ENCODE measurements at places on chromosomes 2 and 18.

DNA sequence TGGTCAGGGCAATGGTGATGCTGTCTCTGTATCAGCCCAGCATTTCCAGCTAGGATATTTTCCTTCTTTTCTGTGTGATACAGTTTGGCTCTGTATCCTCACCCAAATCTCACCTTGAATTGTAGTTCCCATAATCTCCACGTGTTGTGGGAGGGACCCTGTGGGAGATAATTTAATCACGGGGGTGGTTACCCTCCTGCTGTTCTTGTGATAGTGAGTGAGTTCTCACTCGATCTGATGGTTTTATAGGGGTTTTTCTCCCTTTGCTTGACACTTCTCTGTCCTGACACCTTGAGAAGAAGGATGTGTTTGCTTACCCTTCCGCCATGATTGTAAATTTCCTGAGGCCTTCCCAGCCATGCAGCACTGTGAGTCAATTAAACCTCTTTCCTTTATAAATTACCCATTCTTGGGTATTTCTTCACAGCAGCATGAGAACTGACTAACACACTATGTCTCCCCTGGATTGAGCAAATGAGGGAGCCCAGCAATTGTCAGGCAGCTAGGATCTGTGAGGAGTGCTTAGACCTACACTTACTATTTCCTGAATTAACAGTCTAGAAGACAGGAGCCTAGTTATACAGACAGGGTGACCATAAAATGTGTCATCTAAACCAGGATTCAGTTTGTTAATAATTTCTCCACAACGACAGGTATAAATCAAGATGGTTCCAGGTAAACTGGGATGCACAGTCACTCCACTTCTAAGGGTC lies 6.0 kb downstream of the SCN2A start:
- no peak for DNase-seq

DNA sequence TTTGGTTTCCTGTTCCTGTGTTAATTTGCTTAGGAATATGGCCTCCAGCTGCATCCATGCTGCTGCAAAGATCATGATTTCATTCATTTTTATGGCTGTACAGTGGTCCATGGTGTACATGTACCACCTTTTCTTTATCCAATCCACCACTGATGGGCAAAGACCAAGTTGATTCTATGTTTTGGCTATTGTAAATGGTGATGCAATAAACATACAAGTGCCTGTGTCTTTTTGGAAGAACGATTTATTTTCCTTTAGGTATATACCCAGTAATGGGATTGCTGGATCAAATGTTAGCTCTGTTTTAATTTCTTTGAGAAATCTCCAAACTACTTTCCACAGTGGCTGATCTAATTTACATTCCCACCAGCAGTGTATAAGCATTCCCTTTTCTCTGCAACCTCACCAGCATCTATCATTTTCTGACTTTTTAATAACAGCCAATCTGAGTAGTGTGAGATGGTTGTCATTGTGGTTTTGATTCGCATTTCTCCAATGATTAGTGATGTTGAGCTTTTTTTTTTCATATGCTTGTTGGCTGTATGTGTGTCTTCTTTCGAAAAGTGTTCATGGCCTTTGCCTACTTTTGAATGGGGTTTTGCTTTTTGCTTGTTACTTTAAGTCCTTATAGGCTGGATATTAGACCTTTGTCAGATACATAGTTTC lies 19.4 kb downstream of the EXOC6B start:
- no peak for DNase-seq

DNA sequence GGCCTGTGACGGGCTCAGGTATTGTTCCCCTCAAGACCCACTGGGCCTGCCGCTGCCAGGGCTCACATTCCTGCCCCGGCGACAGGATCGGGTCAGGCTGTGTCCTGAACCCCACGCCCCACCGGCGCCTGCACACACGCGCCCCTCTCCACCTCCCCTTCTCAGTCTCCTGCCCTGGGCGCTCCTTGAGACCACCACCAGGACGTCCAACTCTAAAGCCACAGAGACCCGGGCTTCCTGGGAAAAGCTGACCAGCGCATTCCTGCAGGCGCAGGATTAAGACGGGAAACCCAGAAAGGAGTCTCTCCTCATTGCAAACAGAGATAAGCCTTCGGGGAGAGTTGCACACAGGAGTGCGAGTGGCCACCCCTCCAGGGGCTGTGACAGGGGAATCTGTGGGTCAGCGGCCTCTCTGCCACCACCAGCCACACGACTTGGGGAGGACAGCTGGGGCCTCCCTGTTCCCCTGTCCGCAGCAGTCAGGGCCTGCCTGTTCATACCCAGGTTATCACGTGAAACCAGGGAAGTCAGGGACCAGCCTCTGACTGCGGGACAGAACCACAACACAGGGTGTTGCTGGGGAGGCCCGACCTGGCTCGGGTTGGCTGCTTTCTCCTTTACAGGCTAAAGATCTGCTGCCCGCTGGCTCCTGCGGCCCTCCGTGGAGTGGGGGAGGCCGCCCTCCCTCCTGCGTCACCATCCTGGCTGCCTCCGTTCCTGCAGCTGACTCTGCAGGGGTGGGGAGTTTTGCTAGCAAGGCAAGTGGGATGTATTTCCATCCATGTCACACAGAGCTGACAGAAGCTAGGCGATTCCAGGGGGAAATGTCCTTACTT lies 88.8 kb downstream of the ZCCHC2 start:
- no peak for DNase-seq

DNA sequence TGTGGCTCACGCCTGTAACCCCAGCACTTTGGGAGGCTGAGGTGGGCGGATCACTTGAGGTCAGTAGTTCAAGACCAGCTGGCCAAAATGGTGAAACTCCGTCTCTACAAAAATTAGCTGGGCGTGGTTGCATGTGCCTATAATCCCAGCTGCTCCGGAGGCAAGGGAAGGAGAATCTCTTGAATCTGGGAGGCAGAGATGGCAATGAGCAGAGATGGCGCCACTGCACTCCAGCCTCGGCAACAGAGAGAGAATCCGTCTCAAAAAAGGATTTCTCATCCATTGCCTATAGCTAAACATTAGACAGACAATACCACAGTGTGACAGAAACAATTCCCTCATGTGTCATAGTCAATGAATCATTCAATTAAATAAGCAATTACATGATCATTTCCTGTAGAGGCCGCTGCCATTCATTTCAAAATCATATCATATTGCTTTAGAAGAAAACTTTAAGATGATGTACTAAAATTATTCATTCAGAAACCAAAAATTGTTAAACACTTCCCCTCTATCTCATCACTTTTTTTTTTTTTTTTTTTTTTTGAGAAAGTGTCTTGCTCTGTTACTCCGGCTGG lies 69.5 kb upstream of the TGIF1 start:
- DNase-seq = no peak

- DNase-seq = no peak
These were observed 10.0 kb upstream of the CD302 start for GRCh38 chr2:159808032-159808425.

DNA sequence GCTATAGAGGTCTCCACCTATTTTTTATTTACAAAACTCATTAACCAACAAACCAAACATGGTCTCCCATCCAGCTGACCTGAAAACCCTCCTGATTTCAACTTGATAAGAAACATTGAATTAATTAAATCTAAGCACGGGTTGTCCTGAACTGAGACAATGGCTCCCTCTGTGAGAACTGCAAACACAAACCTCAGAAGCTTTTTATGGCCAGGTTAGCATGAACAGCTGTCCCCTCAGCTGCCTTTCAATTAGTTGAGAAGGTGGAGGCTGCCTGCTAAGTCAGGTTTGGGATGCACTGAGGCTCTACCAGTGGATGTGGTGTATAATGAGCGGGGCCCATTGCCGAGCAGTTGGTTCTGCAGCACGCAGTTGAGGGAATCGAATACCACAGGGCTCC lies 258.5 kb upstream of the DDX18 start:
- no peak for DNase-seq

DNA sequence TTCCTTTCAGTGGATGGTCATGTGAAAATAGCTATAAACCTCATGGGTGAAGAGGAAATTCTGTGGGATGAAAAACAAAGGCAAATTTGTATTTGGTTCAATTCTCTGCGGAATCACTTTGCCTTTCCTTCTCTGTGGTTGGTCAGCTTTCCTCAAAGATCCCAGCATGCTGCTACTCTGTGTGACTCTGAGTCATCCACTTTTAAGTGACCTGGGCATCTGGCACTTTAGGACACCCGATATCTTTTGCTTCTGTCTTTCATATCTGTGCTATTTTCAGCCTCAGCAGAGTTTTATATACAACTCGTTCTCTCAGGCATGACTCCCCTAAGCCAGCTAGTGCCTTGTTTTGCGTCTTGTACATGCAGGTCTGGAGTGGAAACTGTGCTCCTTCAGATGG lies 217.0 kb upstream of the PIEZO2 start:
- no peak for DNase-seq

DNA sequence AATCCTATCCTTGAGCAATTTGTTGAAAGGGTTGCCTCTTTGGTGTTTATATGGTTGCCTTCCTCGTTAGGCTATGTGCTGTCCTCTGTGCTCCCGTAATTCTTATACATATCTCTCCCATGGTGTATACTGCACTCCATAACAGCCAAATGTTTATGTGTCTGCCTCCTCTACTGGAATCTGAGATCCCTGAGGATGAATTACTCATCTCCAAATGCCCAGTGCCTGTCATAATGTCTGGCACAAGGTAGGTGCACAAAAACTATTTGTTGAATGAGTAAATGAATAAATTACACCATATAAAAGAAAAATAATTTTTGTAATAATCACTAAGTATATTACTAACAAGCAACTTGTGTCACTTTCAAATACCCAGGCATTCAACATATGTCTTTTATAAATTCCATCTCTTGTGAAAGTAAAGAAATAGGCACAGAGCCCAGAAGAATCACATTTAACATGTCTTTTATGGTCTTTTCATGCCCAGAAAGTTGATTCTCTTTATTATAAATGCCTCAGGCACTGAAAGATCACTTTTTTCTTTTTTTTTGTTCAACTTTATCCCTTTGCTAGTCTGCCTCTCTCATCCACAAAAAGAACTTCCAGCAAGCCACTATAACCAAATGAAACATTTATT lies 164.9 kb downstream of the CCDC148 start:
- DNase-seq = no peak

DNA sequence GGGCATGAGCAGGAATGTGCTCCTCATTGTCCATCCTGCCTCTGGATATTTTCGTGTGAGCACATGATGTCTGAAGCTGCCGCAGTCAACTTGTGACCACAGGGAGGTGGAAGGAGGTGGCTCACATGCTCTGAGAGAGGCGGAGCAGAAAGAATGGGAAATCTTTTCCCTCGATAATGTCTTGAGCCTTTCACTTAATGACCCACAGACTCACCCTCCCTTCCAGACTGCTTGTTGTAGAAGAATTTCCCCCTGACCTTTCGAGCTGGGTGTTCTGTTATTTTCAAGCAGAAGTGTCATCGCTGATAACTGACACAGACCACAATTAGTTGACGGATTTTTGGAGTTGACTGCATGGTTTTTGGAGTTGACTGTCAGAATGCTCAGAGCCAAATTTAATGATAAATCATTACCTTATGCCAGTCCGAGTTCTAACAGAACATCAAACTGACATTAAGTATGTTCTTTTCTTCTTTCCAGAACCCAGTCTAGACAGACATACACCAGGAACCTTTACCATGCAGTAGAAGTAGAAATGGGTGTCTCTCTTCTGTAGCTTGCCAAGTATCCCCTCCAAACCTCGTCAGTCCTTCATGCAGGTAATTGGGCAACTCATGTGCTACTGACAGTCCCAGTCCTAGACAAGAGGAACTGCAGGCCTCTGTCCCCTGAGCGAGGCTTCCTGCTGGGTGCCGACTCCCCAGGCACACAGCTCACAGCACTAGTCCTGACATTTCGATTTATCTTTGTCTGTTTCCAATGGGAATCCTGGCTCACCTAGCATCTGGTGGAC lies 29.4 kb upstream of the RTTN start:
- DNase-seq = no peak

DNA sequence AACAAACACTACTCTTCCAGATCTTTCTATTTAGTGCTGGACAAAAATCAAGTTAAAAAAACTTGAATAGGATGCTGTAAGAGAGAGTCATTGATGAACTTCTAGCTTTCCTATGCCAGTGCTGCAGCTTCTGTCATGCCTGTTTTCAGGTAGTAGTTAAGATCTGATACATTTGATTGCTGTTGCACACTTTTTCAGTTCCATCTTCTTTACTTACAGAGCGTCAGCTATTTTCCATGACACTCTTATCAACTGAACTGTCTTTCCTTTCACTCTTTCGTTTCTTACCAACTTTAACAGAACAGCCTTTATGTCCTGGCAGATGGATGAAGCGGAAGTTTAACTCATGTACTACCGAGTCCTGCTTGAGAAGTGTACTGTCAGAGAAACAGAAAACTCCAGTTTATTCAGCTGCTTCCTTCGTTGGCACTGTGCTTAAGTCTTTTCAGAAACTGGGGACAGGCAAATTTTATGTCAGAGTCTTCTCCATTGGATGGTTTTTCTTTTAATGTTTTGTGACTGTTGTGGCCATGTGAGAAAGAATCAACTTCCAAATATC lies 145.9 kb upstream of the KLHL14 start:
- DNase-seq = no peak
